Uterus (tissue), 4 donors: ENCODE measurements at places on chromosomes 1 and 21. TPM values are rescaled to one million over a fixed set of nuclear protein-coding genes. Genes with fewer than 3 reads are reported as not detected.

Gene GPR52
- not detected for total RNA-seq

Gene OVAAL
- not detected for total RNA-seq

Gene VCAM1
- total RNA-seq: 46.8 TPM

Gene GREM2
- 7.0 TPM for total RNA-seq

Gene ELF3
- total RNA-seq: 1.8 TPM

Gene F13B
- total RNA-seq: not detected

Gene MXRA8
- total RNA-seq: 143 TPM

Gene NHLH2
- not detected for total RNA-seq
